ENCODE measurements at places on chromosomes 11 and 22. TPM values are rescaled to one million over a fixed set of nuclear protein-coding genes. Genes with fewer than 3 reads are reported as not detected.

NAALAD2 gene
- 0.25 TPM for total RNA-seq

FUT4 gene
- 28.0 TPM for total RNA-seq

GAS2 gene
- 2.3 TPM for total RNA-seq

DTX4 gene
- total RNA-seq, result 54.7 TPM

ARHGAP42 gene
- total RNA-seq, result 13.4 TPM

GRCh38 chr22:23036684-23037428 is 33.5 kb upstream of the GNAZ start:
- H3K27me3 ChIP-seq, result no peaks in the 10 kb centered on the region
- no peak for DNase-seq
- no peaks in the 10 kb centered on the region for H3K36me3 ChIP-seq
- H3K4me1 ChIP-seq, result no peaks in the 10 kb centered on the region

GRCh38 chr11:3645552-3645951 is 624 bp downstream of the ART1 start:
- no peaks in the 10 kb centered on the region for H3K4me1 ChIP-seq
- no peak overlapping the region for H3K4me3 ChIP-seq
- no peak overlapping the region for H3K27ac ChIP-seq
- H3K27me3 ChIP-seq, result peaks cover 16% of the 10 kb centered on the region
- H3K36me3 ChIP-seq, result no peaks in the 10 kb centered on the region

GRCh38 chr11:76850815-76851214 is 9.9 kb upstream of the ACER3 start:
- no peak overlapping the region for H3K4me3 ChIP-seq
- H3K4me1 ChIP-seq, result no peaks in the 10 kb centered on the region
- H3K36me3 ChIP-seq, result no peaks in the 10 kb centered on the region
- no peak for DNase-seq
- no peak overlapping the region for H3K27ac ChIP-seq

- no peaks in the 10 kb centered on the region for H3K36me3 ChIP-seq
- no peak overlapping the region for H3K4me3 ChIP-seq
- no peak for DNase-seq
- no peaks in the 10 kb centered on the region for H3K27me3 ChIP-seq
- no peak overlapping the region for H3K27ac ChIP-seq
These were observed 415.9 kb downstream of the TMEM135 start for GRCh38 chr11:87453531-87454089.

- no peaks in the 10 kb centered on the region for H3K27me3 ChIP-seq
- DNase-seq, result peak; percentile 27
- no peaks in the 10 kb centered on the region for H3K4me1 ChIP-seq
- H3K27ac ChIP-seq, result no peak overlapping the region
- no peaks in the 10 kb centered on the region for H3K36me3 ChIP-seq
These were observed 42.4 kb upstream of the NAV2 start for GRCh38 chr11:19670030-19670791.

GRCh38 chr22:48167238-48167637 is 1404.8 kb downstream of the TBC1D22A start:
- no peaks in the 10 kb centered on the region for H3K4me1 ChIP-seq
- H3K27me3 ChIP-seq, result no peaks in the 10 kb centered on the region
- no peak overlapping the region for H3K27ac ChIP-seq
- DNase-seq, result no peak
- no peaks in the 10 kb centered on the region for H3K36me3 ChIP-seq

All from colonic mucosa (tissue), 4 donors.